ENCODE measurements at places on chromosomes 12 and 14. TPM values are rescaled to one million over a fixed set of nuclear protein-coding genes. Genes with fewer than 3 reads are reported as not detected.

- no peaks in the 10 kb centered on the region for H3K27me3 ChIP-seq
- H3K36me3 ChIP-seq = peaks cover 23% of the 10 kb centered on the region
- H3K4me3 ChIP-seq = no peak overlapping the region
- no peak overlapping the region for H3K27ac ChIP-seq
- DNase-seq = no peak
These were observed 48.8 kb downstream of the A2M start for GRCh38 chr12:9066755-9067423.

GRCh38 chr12:22938323-22938722 is 313.4 kb downstream of the ETNK1 start:
- DNase-seq = no peak
- no peaks in the 10 kb centered on the region for H3K27me3 ChIP-seq
- no peaks in the 10 kb centered on the region for H3K36me3 ChIP-seq
- no peak overlapping the region for H3K4me3 ChIP-seq
- H3K27ac ChIP-seq = no peak overlapping the region
- no peaks in the 10 kb centered on the region for H3K4me1 ChIP-seq

DNA sequence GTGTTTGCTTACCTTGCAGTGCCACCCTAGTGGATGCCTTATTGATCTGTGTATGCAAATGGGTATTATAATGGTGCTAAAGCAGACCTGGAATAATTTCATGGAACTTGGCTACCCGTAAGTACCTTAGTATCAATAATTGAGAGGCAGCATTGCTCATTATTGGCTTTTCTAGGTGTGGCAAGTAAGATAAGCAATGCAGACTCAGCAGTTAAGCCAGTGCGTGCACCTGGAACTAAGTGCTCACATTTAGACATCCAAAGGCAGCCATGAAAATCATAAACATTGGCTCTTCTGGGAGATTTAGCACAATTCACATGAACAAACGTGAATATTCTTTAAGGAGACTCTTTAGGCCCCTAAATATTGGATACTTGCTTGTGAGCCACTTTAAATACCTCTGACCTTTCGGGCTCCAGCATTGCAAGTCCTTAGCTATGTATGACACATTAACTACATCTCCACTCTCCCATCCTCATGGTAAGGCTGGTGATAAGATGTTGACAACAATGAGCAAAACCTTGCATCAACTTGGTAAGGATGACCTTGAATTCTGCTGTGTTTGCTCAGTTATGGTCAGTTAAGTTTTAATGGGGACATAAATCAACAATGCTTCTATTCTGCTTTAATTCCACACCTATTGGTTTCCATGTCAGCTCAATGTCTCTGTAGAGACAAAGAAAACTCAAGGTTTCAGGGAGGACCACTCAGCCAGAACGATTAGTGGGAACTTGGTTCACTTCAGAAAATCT is 112.0 kb downstream of the SLC5A8 start:
- peaks cover 21% of the 10 kb centered on the region for H3K4me1 ChIP-seq
- no peak overlapping the region for H3K27ac ChIP-seq
- DNase-seq = no peak
- H3K36me3 ChIP-seq = no peaks in the 10 kb centered on the region

- peaks cover 5% of the 10 kb centered on the region for H3K36me3 ChIP-seq
- H3K27ac ChIP-seq = no peak overlapping the region
- no peak overlapping the region for H3K4me3 ChIP-seq
- DNase-seq = no peak
These were observed 173.9 kb downstream of the GXYLT1 start for GRCh38 chr12:41970744-41971143.

Gene EML1
- 4.7 TPM for total RNA-seq
